ENCODE measurements at places on chromosomes 4 and X.

- no peak for DNase-seq
Measured at GRCh38 chrX:17803449-17803848, 57.6 kb downstream of the RAI2 start.

DNA sequence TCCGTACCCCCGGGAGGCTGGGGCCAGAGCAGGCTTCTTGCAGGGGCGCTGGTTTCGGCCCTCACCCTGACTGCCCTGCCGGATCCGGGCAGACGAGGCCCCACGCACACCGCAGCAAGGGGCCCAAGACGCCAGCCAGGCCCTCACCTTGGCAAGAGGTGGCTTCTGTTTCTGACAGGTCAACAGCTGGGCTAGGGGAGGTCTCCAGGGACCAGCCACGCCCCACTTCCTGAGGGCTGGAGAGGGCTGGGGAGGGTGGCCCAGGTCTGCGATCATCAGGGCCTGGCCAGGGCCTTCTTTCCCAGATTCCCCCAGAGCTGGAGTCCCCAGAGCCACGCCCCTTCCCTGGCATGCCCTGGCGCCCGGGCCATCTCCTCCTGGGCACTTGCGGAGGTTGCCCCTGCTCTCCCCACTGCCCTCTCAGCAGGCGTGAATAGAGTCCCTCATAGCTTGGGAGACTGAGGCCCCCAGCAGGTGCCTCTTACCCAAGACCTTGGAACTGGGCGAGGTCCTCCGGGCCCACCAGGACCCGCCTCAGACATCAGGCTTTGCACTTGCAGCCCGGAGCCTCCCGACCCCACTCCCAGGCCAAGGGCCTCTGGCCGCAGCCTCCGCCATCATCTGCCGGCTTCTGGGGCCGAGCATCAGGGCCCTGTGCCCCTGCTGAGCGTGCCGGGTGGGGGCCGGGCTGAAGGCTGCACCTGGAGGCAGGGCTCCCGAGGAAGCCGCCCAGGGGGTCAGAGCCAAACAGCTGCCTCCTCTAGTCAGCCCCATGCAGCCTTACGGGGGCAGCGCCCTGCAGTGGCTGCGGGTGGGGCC, 6.3 kb upstream of the FGFR3 start:
- DNase-seq, result no peak

GRCh38 chr4:101292901-101293300, 54.4 kb downstream of the PPP3CA start:
- DNase-seq, result peak; percentile 51

DNA sequence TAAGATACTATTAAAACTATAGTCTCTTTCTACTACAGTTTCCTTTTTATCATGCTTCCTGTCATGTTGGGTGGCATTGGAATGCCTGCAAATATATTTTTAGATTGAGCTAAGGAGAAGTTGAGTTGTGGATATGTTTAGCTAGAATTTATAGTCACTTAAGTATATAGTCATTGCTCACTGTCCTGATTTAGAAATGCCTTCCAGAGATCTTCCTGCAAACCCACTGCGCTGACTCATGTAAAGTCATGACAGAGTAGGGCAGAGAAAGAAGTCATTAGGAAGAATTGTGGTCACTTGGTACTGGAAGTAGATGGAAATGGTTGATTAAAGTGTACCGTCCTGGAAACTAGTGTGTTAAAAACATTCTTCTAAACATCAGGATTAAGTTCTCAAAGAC, 490.3 kb upstream of the PABPC4L start:
- DNase-seq, result peak; percentile 8

DNA sequence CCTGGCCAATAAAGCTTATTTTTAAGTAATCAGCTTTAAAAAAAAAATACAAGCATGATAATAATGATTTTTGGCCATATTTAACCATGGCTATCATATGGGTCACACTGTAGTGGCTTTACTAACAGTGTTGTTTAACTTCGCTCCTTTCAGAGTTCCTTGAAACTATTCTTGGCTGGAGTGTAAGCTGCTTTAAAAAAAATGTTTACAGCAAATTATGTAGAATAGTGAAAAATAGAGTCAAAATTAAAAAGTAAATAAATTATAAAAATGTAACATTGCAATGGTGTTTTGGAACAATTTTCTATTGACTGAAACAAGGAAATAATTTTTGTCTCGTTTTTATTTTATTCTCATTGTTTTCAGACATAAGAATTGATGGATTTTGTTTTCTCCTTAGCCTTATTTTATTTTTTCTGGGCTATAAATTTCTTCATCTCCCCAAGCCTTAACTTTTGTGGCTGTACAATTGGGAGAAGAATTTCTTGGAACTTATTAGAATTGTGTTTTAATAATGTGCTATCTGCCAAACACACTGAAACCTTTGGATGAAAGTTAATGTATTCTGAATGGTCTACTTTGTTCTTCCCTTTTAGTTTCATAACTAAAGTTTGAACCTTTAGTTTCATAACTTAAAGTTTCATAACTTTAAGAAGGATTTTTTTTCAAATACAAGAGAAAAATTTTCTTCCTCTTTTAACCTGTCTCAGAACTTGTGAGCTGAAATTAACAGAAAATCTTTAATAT, 182.0 kb downstream of the ARHGAP24 start:
- no peak for DNase-seq

GRCh38 chr4:39699687-39700409, 1.9 kb downstream of the UBE2K start:
- peak; percentile 36 for DNase-seq

GRCh38 chr4:114558446-114559020, 40.1 kb upstream of the UGT8 start:
- DNase-seq, result no peak

DNA sequence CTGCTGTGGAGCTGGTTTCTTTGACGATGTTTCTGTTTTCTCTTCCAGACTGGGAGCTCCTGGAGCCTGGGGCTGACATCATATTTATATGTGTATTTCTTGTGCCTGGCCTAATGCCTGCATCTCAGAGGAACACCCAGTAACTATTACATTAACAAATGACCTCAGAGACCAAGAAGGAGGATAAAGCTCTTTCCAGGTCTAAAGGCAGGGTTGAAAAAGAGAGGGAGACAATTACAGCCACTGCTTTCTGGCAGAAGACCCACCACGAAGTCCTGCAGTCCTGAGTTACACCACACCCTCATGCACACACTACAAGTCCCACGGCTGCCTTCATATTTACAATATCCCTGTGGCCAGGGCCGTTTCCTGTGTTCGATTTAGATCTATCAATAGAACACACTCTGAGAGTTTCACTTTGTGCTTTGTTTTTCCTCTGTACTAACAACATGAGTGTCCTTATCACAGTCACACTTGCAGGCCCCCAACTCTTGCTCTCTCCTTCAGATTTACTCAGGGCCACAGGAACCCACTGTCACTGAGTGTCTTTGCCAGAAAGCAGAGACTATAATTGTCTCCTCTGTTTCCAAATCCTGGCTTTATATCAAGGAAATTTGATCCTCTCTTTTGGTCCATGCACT, 535.5 kb downstream of the MID1IP1 start:
- no peak for DNase-seq

DNA sequence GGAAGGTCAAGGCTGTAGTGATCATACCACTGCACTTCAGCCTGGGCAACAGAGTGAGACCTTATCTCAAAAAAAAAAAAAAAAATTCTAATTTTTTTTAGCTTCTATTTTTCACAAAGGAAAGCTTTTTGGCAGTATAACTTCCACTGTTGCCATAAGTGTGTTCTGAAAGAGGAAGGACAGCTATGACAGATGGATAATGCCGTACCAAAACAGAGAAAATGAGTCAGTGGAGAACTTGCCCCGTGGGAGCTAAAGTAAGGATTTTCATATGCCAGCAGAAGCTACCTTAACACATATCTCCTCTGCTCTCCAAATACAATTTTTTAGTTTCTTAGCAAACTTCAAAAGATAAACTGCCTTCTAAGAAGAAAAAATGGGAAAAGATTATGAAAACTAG, 43.7 kb downstream of the RPS3A start:
- DNase-seq, result no peak

GRCh38 chrX:11478911-11479310, 185.7 kb downstream of the AMELX start:
- DNase-seq, result no peak
